ENCODE measurements at places on chromosomes 4 and X.

- no peak for DNase-seq
Measured at GRCh38 chrX:30714138-30714537, 60.9 kb downstream of the GK start.

- no peak for DNase-seq
Measured at GRCh38 chr4:86036736-86037135, 323.1 kb downstream of the MAPK10 start.

DNA sequence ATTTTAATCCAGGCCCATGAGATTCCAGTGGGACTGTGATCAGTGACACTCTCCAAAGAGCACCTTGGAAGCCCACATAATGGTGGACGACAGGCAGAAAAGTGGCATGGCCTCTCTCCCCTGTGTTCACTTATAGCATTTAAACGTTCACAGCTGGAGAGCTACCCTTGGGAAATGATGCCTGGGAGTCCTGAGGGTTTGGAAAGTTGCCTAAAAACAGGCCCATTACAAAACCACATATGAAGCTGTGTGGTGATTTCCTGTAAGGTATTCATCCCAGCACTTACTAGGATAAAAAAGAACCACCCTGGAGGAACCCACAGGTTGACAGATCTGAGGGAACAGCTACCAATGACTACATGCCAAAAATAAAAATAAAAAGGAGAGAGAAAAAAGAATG lies 193.2 kb downstream of the RASL11B start:
- DNase-seq = no peak

- no peak for DNase-seq
Measured at GRCh38 chr4:47662975-47663374, 174.9 kb downstream of the CORIN start.

DNA sequence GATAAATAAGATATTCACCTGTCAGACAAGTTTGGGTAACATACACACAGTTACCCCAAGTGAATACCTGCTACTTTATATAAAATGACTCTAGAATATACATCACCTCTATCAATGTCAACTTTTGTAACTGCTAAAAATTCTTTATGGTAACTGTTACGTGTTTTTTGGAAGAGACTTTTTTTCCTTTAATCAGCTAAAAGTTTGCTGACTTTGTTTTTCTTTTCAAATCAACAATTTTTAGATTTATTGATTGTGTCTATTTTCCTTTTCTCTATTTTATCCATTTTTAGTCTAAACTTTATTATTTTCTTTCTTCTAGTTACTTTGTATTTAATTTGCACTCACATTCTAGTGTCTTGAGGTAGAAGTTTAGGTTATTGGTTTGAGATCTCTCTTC lies 1106.6 kb upstream of the LCORL start:
- DNase-seq = no peak

DNA sequence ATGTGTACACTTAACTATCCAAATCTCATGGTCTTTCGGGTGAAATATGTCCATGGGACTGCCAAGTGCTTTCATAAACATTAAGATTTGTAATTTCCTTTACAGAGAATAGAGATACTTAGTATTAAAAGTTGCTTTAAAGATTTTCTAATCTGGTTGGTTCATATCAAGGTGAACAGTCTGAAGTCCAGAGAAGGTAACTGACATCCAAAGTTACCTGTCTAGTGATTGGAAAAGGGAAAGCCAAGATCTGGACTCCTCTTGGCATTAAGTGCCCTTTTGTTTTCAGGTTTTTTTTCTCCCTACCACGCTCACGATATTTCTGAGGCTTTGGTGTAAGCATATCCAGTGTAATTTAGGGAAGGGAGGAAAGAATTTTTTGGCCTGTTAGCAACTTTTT lies 5.0 kb downstream of the SMAD1 start:
- DNase-seq = no peak

- DNase-seq = no peak
Measured at GRCh38 chrX:41167888-41168287, 82.6 kb downstream of the USP9X start.

DNA sequence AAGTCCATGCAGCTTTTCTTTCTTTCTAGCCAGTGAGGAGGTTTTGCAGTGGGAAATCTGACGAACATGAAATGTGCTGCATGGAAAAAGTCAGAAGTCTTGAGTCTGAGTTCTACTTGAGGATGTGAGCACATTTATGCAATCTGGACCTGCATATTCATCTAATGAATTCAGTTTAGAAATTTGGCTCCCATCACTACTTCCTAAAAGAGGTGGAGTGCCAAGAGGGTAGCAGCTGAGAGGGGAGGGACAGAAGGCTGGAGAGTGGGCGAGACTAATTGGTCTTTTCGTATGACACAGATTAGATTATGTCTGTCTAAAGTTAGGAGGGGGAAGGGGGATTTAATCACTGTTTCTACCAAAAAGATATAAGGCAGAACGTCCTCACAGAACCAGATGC lies 535.9 kb downstream of the IQCM start:
- DNase-seq = no peak

- no peak for DNase-seq
Measured at GRCh38 chrX:41602816-41603345, 85.9 kb upstream of the GPR34 start.

GRCh38 chr4:106056914-106057313 lies 161.6 kb downstream of the NPNT start:
- DNase-seq = no peak

GRCh38 chr4:47120783-47121182 lies 89.4 kb downstream of the GABRB1 start:
- no peak for DNase-seq

DNA sequence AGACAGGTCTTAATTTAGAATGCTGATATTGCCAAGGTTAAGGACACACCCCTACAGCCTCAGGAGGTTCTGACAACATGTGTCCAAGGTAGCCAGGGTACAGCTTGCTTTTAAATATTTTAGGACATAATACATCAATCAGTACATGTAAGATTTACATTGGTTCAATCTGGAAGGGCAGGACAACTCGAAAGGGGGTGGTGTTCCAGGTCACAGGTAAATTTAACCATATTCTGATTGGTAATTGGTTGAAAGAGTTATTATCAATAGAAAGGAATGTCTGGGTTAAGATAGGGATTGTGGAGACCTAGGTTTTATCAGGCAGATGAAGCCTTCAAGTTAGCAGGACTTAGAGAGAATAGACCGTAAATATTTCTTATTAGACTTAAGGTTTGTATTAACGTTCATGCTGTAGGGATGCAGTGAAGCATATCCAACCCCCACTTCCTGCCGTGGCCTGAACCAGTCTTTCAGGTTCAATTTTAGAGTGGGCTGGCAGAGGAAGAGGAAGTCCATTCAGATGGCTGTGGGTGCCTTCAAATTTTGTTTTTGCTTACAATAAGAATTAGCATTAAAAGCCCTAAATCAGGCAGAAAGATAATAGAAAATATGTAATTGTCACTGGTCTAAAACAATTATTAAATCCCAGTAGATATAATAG lies 136.5 kb upstream of the GALNTL6 start:
- no peak for DNase-seq

DNA sequence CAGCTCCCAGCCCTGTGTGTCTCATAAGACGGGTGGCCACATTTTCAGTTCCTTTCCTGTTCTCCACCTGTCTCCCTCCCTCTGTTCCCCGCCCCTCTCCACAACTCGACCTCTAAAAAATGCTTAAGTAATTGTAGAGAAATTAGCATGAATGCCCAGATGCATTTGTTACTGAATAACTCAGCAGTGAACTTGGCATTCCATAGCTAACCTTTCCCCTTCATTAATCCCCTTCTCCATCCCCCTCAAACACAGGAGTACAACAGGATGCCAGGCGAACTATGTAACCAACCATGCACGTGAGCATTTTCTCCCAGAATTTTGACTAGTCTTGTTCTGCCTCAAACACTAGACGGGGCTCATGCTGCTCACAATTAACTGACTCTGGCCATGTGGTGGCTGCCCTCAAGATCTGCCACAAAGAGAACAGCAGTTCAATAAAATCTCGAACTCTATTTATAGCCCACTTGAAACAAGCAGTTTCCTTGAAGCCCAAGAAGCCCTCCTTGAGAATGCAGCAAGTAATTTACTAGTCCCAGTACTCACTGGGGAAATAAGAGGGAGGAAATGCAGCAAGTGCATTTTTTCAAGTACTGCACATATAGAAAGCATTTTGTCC lies 351.2 kb downstream of the ARHGAP24 start:
- no peak for DNase-seq

- DNase-seq = no peak
Measured at GRCh38 chr4:154719087-154719486, 24.7 kb upstream of the LRAT start.

- no peak for DNase-seq
Measured at GRCh38 chr4:5993876-5994811, 24.1 kb downstream of the C4orf50 start.

DNA sequence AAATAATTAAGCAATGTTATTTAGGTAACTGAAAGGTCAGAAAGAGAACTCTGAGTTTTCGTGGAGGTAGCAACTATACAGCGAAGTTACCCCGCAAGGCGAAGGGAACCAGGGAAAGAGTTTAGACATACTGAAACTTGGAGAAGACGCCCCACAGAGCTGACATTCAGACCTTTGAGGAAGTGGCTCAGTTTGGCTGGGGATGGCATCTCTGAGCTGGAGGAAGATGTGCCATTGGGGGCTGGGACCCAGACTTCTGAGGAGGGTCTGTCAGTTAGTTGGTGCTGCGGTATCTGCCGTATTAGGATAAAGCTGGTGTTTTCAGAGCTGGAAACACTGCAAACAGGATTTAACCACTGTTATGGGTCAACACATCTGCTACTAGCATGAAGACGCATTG lies 156.6 kb downstream of the ANKRD50 start:
- DNase-seq = no peak

DNA sequence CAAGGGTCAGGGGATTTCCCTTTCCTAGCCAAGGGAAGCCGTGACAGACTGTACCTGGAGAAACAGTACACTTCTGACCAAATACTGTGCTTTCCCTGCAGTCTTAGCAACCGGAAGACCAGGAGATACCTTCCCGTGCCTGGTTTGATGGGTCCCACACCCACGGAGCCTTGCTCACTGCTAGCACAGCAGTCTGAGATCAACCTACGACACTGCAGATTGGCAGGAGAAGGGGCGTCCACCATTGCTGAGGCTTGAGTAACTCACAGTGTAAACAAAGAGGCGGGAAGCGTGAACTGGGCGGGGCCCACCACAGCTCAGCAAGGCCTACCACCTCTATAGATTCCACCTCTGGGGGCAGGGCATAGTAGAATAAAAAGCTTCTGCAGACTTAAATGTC lies 48.7 kb upstream of the SRD5A3 start:
- no peak for DNase-seq

GRCh38 chrX:150548251-150548650 lies 20.2 kb upstream of the MTM1 start:
- DNase-seq = no peak

DNA sequence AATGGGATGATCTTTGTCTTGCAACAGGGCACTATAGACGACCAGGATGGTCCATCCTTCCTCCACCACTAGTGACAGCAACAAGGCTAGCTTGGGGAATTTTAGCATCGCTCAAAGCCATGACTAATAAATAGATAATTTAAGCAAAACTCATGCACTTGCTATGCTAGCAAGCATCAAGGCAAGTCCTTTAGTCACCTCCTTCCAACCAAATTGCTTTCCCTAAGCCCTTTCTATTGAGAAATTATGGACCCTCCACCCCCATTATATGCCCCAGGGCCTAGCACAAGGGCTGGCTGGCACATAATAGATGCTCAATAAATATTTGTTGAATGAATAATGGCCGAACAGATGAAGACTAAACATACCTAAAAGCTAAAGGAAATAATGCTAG lies 28.6 kb downstream of the SLC16A2 start:
- DNase-seq = no peak

GRCh38 chr4:154076921-154077320 lies 288.0 kb upstream of the SFRP2 start:
- no peak for DNase-seq

GRCh38 chr4:112700679-112701078 lies 63.7 kb downstream of the LARP7 start:
- no peak for DNase-seq

DNA sequence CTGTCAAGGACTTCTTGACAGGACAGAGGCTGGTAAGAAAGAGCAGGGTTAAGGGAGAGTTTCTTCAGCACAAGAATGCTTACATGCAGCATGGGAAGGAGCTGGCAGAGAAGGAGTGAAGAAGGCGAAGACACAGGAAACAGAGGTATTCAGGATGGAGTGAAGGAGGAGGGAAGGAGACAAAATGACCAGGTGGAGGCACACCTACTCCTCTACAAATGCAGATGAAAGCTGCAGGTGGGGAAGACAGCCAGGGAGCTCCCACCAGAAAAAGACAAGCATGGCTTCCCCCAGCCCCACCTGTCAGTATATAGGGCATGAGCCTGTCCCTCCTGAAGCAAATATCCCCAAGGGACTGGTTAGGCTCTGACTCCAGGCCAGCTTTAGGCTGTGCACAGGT lies 29.6 kb upstream of the NKRF start:
- DNase-seq = no peak

DNA sequence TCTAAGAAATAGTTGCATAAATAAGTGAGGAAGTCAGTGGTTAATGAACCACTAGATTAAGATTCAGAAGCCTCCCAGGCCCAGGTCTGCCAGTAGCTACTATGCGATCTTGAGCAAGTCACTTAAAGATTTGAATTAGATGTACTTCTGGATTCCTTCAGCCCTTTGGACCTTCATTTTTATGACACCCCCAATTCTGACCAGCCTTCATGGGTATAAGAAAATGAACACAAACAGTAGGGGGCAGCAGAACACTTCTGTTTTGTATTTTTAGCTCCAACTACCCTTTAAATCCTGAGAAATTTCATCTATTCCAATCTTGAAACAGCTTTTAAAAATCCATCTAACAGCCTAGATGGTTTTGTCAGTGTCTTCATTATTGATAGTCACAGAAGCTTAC lies 19.0 kb downstream of the TMEM47 start:
- DNase-seq = no peak

- no peak for DNase-seq
Measured at GRCh38 chrX:46737041-46737440, 21.9 kb downstream of the SLC9A7 start.

- DNase-seq = no peak
Measured at GRCh38 chr4:154908168-154908567, 127.1 kb downstream of the RBM46 start.

GRCh38 chr4:6361076-6361784 lies 91.6 kb downstream of the WFS1 start:
- DNase-seq = no peak

- no peak for DNase-seq
Measured at GRCh38 chr4:174316546-174316945, 32.8 kb downstream of the CEP44 start.

- no peak for DNase-seq
Measured at GRCh38 chrX:46354481-46354880, 190.7 kb downstream of the ZNF674 start.

- DNase-seq = no peak
Measured at GRCh38 chr4:183589461-183590099, 69.4 kb downstream of the RWDD4 start.

DNA sequence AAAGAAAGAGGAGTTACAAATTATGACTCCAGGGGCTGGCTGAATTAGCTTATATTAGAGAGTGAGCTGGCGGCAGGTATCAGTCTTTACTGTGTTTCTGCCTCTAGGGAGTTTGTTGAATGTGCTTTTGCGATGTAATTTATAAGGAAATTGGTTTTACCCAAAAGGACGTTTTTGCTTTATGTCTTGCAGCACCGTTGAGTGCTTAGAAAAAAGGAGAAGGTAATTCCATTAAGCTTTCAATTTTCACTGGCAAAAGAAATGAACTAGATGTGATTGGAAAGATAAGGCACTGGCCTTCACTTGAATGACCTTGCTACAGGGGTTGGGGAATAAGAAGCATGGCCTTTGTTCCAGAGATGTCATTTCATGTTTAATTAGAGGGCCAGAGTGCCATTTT lies 74.9 kb upstream of the CBR4 start:
- DNase-seq = no peak

- DNase-seq = no peak
Measured at GRCh38 chr4:104501290-104501689, 6.6 kb upstream of the CXXC4 start.

- DNase-seq = no peak
Measured at GRCh38 chrX:151476604-151477303, 79.7 kb downstream of the VMA21 start.

Data from stimulated activated CD4-positive, alpha-beta T cell treated with anti-CD3 and anti-CD28 coated beads, TNF-alpha, amount 100 ng/mL, for 48 hours (primary cell).